Esophagus squamous epithelium (tissue), 5 donors: ENCODE measurements at places on chromosomes 13 and 19.

DNA sequence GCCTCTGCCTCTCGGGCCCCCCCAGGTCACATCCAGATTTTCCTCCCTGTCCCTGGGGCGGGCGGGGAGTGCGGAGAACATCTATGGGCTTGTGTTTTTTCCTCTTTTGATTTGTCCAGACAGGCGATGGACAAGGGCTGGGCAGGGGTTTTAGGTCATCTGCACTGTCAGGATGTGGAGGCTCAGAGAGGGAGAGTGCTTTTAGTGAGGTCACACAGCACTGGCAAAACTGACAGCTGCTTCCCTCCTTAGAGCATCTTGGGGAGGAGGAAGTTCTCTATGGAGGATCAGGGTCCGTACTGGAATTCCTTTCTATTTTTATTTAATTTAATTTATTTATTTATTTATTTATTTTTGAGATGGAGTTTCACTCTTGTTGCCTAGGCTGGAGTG lies 38.9 kb downstream of the NFIC start:
- no peak for DNase-seq

- DNase-seq = no peak
Observed at GRCh38 chr13:24022568-24022967, 125.3 kb upstream of the C1QTNF9B start.

GRCh38 chr13:73578251-73578875 lies 519.6 kb downstream of the KLF5 start:
- no peak for DNase-seq

- DNase-seq = no peak
Observed at GRCh38 chr19:13286195-13286985, 136.2 kb downstream of the IER2 start.

GRCh38 chr13:77981281-77981881 lies 62.8 kb upstream of the EDNRB start:
- DNase-seq = no peak

GRCh38 chr13:84566780-84567179 lies 684.5 kb upstream of the SLITRK1 start:
- DNase-seq = no peak

GRCh38 chr19:48646722-48647216 lies 782 bp upstream of the CA11 start:
- no peak for DNase-seq

DNA sequence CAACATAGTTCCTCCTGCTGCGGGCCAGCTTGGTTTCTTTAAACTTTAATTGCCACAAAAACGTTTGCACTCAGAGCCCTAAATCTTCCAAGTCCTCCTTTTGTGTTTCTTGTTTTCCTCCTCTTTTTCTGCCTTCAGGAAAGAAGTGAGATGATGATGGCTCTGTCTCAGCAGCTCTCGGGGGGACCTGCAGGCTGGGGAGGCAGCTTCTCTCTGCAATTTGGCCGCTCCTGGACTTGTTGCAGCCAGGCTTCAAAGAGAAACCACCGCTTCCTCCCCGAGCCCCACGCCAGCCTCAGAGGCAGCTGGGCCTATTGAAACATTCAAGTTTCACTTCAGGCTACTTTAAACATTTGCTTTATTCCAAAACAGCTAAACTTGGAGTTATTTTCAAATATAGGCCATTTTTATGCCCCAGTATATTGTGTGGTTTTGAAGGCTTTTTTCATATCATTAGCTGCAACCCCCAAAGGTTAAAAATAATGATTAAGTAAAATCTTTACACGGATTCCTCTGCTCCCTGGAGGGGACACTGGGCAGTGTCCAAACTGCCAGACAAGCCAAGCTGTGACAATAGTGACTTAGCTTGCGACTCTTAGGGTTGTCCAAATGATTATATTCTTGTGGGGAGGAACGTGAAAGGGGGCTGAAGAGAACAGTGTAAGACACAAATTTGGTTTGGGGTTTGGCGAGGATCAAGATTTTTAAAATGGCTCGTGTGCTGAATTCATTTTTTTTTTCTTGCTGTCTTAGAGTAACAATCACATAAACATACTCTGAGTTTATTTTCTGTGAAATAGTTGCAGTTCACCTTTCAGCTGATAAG lies 330.8 kb downstream of the DLEU7 start:
- DNase-seq = peak; percentile 23

GRCh38 chr13:44128552-44129001 lies 245.0 kb upstream of the SERP2 start:
- DNase-seq = no peak
